ENCODE measurements at places on chromosomes 7 and 10.

GRCh38 chr10:123149568-123150270, 1.8 kb downstream of the HMX2 start:
- DNase-seq = no peak

GRCh38 chr10:88896372-88896993, 16.4 kb downstream of the STAMBPL1 start:
- DNase-seq = no peak

DNA sequence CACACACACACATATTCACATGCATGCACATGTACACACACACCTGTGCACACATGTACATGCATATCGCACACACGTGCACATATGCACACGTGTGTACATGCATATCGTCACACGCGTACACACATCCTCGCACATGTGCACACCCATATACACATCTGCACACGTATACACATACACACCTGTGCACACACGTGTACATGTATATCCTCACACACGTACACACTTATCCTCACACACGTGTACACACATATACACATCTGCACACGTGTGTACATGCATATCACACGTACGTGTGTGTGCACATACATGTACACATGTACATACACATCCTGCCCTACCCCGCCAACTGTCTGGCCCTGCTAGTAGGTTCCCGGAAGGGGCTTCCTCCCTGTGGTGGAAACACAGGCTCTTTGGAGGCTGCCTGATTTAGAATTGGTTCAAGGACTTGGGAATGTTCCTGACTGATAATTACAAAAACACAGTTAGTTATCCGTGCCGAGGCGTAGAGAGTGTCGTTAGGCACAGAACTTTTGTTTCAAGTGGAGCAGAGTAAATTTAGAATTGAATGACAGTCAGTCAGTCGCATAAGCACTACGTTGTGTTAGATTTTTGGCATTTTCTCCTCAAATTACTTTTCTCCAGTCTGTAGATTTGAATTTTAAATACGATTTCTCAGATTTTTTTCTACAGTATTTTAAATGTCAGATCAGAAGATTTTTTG, 18.5 kb upstream of the PRKAR1B start:
- no peak for DNase-seq

DNA sequence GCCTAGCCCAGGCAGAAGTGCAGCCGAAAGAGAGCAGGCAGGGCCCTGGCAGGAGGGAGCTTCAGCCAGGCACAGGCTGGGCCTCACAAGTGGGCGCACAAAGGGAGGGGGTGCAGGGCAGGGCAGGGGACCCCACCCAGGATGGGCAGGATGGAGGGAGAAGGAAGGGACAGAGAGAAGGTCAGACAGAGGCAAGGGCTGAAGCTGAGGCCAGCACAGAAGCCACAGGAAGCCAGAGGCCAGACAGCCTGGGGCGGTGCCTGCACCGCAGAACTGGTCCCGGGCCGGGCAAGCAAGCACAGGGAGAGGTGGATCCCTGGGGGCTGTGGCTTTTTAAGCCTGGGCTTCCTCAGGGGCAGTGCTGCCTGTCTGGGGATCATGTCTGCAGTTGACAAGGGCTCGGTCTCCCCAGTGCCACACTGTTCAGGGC, 16.7 kb downstream of the NOS3 start:
- no peak for DNase-seq

GRCh38 chr7:69364813-69365643, 233.2 kb upstream of the AUTS2 start:
- DNase-seq = no peak

- no peak for DNase-seq
Measured at GRCh38 chr10:94287336-94287735, 75.4 kb downstream of the NOC3L start.

All from activated CD4-positive, alpha-beta T cell treated with anti-CD3 and anti-CD28 coated beads for 24 hours (primary cell).